ENCODE measurements at places on chromosomes 6 and 20.

DNA sequence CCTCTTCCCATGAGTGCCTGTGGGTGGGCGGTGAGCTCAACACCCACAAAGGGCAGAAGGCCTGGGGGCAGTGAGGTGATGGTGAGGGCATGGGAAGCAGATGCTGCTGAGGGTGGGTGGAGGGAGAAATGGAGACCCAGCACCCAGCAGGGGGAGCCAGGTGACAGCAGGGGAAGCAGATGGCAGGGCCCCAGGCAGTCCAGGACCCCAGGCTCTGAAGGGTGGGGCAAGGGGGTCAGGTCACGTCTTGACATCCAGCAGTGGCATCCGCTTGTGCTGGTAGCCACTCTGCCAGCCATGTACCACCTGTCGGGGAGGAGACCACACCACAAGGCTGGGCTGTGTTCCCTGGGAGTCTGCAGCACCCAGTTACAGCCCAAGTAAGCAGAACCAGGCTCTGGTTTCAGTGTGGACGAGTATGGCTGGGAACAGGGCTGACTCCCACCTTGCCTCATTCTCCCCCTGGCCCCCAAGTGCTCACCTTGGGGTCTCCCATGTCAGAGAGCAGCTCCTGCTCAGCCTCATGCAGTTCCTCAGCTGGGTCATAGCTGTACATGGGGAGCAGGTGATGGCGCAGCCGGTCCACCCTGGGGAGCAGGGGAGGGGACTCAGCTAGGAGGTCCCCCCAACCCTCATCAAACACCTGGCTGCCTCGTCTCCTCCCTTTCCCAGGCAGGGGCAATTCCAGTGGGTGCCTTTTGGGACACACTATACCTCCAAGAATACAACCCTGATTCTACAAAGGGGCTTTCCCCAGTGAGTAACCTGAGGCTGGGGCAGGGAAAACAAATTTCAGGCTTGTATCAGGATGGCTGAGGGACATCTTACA is 2.0 kb downstream of the SMIM29 start:
- DNase-seq = no peak

GRCh38 chr20:41734506-41734945 is 116.3 kb upstream of the CHD6 start:
- peak; percentile 30 for DNase-seq

- no peak for DNase-seq
These were observed 88.7 kb downstream of the SLC23A2 start for GRCh38 chr20:4912380-4913142.

GRCh38 chr20:7703551-7703961 is 236.7 kb downstream of the HAO1 start:
- DNase-seq = no peak

DNA sequence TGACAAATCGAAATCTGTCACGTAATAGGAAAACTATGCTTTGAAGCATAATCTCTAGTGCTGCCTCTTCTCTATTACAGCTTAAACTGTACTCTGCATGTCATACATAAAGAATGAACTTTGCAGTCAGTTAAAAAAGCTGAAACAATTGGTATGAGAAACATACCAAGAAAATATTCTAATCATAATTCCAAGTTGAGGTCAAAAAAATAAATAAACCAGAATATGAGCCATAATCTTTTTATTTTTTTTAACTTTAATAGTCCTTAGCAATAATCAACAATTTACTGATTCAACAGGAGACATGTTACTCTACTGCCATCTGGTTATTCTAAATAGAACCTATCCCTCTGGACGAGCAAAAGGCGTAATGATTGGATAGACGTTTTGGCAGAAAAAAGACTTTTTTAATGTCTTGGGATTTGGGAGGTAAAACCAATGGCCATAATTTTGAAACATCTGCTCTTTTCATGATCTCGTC is 224.4 kb upstream of the FLRT3 start:
- no peak for DNase-seq

DNA sequence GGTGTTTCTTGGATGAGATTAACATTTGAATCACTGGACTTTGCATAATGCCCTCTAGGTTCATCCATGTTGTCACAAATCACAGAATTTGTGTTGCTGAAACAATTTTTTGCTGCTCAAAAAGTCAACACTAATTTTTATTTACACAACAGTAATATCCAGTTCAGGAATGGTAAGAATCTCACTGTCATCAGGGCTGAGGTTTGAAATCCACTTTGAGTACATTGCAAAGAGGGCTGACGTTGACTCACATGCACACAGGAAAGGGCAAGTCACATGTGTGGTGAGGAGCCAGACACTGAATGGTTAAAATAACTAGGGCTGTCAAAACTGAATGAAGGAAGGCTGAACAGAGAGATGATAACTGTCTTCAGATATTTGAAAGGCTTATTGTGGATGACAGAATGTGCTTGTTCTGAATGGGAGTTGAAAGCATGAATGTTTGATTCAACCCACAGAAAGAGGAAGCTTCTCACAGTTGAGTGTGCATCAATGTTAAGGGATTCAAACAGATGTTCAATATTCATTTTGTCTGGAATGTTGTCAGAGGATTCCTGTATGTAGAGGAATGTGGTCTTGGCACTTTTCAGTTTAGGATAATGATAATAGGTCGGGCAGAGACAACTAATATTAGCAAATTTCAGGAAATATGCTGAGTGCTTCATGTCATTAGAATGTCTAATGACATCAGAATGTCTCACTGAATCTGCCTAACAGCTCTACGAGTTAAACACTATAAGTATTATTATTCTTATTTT is 3.6 kb upstream of the ADGRG6 start:
- peak; percentile 64 for DNase-seq

GRCh38 chr6:389622-390021 is 1.9 kb upstream of the IRF4 start:
- no peak for DNase-seq

DNA sequence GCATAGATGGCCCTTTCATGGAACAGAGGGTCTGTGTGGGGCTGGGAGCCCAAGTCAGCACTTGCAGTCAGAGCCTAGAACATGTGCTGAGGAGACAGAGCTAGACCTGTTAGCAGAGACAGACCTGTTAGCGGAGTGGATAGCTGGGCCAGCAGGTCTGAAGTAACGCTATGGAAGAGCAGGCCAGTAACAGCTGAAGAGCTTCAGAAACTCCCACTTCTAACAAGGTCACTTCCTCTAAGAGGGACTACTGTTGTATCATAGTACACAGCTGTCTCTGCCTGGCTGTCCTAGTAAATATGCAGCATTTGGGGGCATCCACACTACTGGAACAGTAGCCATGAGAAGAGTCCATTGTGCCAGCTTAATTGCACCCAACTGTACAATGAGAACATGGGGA is 41.2 kb upstream of the POLR1H start:
- DNase-seq = peak; percentile 31

DNA sequence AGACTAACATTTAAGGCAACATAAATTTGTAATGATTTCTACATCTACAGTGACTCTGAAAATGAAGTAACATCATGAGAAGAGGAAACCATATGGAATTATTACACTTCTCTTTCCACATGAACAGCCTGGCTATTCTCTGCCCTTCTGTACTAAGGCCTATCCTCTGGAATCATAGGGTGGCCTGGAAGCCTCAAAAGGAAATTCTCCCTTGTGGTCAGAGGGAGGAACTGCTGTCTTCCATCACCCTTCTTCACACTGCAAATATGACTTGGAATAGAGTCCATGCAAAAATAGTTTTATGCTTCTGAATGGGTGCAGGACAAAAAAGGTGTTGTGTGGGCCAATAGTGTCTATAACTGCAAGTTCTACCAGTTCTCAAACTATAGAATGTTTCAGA is 44.6 kb upstream of the SH3BGRL2 start:
- DNase-seq = no peak
